ENCODE measurements at places on chromosomes 11 and 22.

- DNase-seq: peak; percentile 86
These were observed 866 bp downstream of the GP1BB start for GRCh38 chr22:19723983-19724827.

DNA sequence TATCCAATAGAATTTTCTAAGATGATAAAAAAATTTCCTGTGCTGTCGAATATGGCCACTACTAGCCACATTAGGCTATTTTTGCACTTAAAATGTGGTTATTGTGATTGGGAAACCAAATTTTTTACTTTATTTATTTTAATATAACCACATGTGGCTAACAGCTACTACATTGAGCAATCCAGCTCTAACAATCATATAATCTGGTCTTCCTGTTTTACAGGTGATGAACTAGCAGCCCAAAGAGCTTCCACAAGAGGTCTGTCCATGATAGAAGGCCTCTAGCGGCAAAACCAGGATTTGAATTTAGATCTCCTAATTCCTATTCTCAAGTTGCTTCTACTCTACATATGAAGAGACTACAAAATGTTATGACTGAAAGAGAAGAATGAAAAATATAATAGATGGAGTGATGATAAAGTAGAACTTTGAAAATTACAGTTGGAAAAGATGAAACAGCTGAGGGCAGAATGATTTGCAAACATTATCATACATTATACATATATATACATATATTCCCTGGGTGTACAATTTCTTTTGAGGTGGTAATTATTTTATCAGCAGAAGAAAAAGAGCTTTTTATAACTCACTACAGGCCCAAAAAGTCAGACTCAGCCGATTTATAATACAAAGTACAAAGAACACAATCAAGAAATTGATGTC, 363.5 kb upstream of the PITPNB start:
- no peak for DNase-seq

DNA sequence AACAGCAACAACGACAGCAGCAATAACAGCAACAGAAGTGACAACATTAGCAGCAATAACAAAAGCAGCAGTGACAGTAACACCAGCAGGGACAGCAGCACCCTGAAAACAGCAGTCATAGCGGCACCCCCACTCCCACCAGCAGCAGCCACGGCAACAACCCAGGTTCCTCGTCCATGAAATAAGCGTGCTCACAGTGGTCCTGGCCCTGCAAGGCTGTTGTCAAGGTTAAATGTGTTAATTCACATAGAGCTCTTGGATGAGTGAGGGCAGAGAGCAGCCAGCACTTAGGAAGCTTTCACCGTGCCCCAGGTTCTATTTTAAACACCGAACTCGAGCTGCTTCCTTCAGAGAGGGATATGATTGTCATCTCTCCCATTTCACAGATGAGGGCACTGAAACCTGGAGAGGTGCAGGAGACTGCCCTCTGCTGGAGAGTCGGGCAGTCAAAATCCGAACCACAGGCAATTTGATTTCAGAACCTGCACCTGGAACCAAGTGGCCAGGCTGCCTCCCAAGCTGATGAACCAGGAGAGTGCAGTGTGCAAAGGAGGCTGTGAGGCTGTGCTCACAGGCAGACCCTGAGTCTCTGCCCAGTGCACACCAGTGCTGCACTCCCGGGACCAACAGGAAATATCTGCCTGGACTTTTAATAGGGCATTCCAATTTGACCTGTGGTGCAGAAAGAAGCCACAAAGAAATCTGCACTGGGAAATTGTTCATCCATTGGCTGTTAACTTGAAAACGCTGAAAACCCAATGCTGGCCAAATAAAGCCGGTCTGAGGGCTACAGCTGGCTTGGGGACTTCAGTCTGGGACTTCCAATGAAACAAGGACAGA, 22.9 kb upstream of the FGF3 start:
- DNase-seq: no peak

DNA sequence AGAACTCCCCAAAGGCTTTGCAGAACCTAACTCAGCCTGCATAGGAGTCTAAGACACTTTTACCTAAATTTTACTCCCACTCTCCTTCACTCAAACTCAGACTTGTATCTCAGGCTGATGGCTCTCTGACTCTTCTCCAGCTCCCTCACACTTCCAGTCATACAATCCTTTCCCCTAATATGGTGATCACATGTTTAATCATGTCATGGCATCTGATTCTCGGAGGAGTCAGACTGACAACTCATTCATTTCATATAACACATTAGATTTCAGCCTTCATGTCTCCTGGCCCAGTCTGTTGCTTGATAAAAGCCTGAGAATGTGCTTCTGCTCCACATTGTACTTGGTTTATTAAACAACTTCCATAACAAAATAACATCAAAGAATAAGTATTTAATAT, 1503.9 kb upstream of the TENM4 start:
- no peak for DNase-seq

DNA sequence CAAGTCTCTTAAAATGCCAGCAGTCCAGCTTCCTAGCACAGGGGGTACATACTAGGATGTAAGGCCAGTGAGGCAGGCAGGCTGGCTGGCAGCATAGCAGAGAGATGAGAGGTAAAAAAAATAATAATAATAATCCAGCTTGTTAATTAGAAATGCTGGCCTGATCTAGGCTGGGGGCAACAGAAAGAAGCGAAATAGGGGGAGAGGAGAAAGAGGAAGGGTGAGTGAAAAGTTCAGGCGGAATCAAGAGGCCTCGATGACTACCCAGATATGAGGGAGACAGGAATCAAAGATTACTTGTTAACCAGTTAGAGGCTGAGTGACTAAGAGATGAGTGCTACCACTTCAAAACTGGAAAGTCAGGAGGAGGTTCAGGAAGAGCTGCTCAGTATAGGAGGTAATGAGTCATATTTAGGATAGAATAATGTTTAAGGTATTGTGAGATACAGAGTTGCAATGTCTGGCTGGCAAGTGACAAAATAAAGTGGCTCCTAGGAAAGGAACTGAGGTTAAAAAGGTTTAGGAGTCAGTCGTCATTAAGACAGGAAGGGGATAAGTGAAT, 2.8 kb downstream of the ALKBH8 start:
- DNase-seq: no peak

DNA sequence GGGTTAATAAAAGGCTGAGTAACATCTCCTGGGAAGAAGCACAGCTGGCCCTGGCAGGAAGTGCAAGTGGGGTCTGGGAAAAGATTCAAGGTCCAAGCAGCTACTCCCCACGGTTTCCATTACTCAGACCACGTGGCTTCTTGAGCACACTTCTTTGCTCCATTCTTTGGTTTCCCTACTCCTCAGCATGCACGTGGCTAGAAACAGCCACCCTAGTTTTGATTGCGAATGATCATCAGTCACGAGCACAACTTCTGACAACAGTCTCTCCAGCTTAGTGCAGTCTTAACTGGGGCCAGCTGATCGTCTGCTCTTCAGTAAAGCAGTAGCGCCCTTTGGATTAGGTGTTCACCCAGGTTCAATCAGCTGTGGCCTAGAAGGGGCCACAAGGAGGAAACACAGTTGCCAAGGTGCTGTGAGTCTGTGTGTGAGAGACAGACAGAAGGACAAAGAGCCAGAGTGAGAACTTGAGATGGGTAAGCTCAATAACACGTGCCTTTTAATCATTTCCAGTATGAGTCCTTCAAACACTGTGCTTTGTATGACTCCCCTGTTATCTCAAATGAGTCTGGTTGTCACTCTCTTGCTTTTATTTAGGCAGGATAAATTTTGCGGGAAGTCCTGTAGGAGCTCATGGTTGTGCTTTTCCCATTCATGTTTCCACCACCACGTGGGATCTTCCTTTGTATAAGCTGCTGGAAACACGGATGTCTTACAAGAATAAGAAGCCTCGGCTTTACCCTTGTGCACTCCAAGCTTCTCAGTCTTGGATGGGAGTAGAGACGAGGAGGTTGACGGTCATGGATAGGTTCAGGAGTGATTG, 901 bp upstream of the PARVA start:
- no peak for DNase-seq

DNA sequence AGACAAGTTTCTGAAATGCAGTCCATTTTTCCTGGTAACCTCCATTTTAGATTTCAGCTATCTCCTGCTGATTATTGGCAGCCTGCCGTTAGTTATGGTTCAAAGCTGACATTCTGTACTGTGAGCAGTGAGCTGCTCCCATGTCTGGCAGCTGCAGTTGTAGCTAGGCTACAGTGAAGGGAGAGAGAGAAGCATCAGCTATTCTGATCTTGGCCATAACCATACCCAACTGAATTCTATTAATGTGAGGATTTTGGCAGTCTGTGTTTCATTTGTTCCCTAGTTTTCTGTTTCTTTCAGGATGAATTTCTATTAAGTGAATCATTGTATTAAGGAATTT, 33.4 kb downstream of the SIK2 start:
- no peak for DNase-seq

GRCh38 chr11:95337175-95337957, 106.4 kb upstream of the SESN3 start:
- DNase-seq: peak; percentile 45

- no peak for DNase-seq
These were observed 158.8 kb downstream of the TTC17 start for GRCh38 chr11:43517518-43517917.

DNA sequence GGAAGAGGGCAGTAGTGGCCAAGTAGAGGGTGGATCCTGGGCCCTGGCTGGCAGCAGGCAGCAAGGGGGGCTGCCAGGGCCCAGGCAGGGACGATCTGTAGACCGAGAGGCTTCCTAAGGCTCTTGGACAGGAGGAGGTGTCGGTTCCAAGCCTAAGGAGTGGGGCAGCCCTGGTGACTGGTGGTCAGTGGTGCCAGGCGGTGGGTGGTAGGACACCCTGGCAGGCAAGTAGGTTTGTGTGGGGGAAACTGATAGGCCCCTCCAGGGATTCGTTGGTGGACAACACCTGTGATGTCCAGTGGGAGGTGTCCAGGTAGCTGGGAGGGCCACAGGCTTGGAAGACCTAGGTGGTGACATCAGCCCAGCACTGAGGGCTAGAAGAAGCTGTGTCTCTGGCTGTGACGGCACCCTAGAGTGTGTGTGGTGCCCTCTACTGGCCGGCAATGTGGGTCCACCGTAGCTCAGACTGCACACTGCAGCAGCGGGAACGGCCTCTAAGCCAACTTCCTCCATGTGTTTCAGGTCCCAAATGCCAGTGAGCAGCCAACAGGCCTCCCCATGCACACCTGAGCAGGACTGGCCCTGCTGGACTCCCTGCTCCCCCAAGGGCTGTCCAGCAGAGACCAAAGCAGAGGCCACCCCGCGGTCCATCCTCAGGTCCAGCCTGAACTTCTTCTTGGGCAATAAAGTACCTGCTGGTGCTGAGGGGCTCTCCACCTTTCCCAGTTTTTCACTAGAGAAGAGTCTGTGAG, 9.4 kb upstream of the SAMM50 start:
- DNase-seq: peak; percentile 50
